Heart left ventricle (tissue), 16 donors: ENCODE measurements at places on chromosomes 16 and 17. TPM values are rescaled to one million over a fixed set of nuclear protein-coding genes. Genes with fewer than 3 reads are reported as not detected.

The MYO1D gene
- total RNA-seq = 5.8 TPM

The KNOP1 gene
- 6.7 TPM for total RNA-seq

The PRSS27 gene
- total RNA-seq = 0.39 TPM

The MILR1 gene
- 2.4 TPM for total RNA-seq

The CDH5 gene
- total RNA-seq = 54.5 TPM

The FA2H gene
- 0.50 TPM for total RNA-seq

The SLC39A11 gene
- total RNA-seq = 9.9 TPM

The MT1H gene
- total RNA-seq = not detected

The PTX4 gene
- not detected for total RNA-seq

The KRT33B gene
- not detected for total RNA-seq

The GNGT2 gene
- total RNA-seq = 1.0 TPM

The DNAH2 gene
- total RNA-seq = 0.56 TPM

The NDEL1 gene
- 25.6 TPM for total RNA-seq

The ABCC12 gene
- total RNA-seq = 0.12 TPM

The KRTAP1-5 gene
- total RNA-seq = not detected

The CHP2 gene
- not detected for total RNA-seq

The CSH2 gene
- total RNA-seq = not detected
